Stimulated activated CD4-positive, alpha-beta T cell treated with anti-CD3 and anti-CD28 coated beads, Interleukin-15, amount 100 ng/mL, for 48 hours (primary cell): ENCODE measurements at places on chromosomes 1 and 21.

DNA sequence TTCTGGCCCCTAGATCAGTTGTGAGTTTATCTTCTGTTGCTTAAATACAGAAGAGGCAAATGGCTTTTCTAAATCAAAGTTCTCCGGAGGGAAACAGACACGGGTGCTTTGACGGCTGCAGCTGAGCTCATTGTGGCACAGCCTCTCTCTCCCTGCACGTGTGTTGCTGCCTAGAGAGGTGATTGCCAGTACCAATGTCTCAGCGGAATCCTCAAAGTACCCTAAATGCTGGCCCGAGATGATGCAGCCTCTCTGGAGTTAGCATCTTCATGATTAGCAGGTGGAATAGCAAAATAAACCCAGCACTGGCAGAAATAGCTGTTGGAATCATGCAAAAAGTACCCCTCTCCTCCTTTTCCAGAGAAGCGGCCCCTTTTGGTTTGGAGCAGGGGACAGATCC lies 192.2 kb downstream of the PRDM2 start:
- no peak for DNase-seq

GRCh38 chr1:3831689-3832088 lies 25.3 kb downstream of the CEP104 start:
- DNase-seq: no peak

DNA sequence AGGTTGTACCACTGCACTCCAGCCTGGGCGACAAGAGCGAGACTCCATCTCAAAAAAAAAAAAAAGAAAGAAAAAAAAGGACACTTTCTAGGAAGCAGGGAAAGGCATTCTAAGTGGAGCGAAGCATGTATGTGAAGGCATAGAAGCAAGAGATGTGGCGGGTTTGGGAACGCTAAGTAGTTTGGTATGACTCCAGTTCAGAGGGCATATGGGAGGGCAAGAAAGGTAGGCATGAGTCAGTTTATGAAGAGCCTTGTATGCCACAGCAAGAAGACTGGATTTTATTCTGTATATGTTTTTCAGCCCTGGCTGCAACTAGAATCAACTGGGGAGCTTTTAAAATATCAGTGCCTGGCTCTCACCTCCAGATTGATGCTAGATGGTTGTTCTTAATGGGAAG lies 4.4 kb upstream of the ELOVL1 start:
- no peak for DNase-seq

DNA sequence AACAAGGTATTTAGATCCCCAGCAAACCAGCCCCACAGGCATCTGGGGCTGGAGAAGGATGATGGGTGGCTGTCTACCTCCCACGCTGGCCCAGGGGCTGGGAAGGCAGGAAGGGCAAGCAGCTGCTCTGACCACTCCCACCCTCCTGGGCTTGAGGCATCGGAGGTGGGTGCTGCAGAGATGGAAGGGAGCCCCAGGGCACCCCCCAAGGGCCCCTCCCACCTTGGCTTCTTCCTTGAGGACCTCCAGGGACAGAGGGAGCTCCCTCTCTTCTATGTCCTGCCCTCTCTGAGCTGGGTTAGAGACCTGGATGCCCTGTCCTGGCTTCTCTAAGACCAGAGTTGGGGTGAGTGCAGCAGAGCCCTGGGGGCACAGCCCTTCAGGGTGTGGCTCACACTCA lies 3.1 kb downstream of the CD52 start:
- no peak for DNase-seq

- no peak for DNase-seq
Observed at GRCh38 chr21:15749082-15749860, 19.5 kb downstream of the USP25 start.

- DNase-seq: no peak
Observed at GRCh38 chr1:61638296-61638695, 86.6 kb downstream of the TM2D1 start.

DNA sequence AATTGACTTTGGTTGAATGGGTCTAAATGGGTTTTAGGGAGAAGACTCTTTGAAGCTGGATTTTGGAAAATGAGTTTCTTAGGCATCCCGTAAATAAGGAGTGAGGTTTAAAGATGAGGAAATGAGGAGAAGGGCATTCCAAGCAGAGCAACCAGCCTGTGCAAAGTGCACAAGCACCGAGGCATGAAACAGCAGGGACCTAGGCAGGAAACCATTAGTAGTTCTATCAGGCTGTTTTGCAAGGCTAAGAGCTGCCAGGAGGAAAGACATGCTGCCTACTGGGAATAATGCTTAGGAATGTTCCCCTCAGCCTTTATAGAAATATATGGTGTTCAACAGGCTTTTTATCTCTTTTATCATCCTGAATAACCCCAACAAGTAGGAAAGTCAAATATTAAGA lies 153.1 kb upstream of the FGGY start:
- DNase-seq: no peak

DNA sequence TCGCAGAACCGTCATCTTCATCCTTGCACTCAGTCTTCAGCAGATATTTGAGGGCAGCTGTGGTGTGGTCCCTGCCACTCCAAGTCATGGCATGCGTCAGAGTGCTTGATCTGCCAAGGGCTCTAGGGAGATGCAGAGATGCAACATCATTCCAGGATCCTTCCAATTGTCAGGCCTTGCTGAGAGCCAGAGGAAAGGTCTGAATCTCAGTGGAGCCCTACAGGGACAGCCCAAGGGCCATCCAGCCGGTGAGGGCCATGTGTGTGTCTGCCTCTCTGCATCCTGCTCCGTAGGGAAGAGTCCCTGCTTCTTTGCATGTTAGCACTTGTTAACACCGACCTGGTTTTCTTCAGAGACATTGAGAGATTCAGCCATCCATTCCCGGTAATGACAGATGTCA lies 17.6 kb downstream of the MAPKAPK2 start:
- DNase-seq: no peak

GRCh38 chr1:27973771-27974416 lies 14.1 kb downstream of the XKR8 start:
- DNase-seq: no peak

- no peak for DNase-seq
Observed at GRCh38 chr1:154453574-154454352, 48.3 kb upstream of the TDRD10 start.

DNA sequence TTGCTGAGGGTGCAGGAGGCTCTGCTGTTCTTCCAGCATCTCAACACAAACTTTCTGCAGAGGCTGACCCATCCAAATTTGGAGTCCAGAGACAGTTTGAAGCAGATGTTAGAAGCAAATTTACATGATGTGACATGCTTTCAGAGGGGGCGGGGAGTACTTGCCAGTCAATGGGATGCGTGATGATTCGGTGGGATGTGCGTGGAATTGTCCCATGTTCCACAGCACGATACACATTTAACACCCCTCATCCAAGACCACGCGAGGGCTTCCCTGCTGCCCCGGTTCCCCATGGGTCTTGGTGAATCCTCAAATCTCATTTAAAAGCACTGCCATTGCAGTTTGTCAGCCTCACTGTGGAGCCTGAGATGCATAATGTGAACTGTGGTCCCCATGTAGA lies 78.6 kb upstream of the TLR5 start:
- DNase-seq: no peak

DNA sequence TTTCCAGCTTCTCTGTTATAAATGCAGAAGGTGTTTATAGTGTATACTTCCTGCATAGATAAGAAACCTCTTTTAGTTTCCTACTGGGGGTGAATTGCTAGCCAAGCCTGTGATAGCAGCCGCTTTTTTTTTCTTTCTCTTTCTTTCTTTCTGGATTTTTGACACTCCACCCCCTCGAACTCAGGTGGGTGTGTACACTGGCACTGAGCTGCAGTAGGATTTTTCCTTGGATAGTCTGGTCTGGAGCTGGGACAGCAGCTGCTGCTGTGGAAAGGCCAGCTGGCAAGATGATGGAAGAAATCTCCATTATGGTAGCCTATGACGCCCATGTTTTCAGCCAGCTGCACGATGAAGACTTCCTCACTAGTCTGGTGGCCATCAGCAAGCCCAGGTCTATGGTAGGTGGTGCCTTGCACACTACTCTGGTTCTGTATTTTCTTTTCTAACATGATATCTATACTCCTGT lies 122.5 kb upstream of the CACYBP start:
- DNase-seq: no peak

DNA sequence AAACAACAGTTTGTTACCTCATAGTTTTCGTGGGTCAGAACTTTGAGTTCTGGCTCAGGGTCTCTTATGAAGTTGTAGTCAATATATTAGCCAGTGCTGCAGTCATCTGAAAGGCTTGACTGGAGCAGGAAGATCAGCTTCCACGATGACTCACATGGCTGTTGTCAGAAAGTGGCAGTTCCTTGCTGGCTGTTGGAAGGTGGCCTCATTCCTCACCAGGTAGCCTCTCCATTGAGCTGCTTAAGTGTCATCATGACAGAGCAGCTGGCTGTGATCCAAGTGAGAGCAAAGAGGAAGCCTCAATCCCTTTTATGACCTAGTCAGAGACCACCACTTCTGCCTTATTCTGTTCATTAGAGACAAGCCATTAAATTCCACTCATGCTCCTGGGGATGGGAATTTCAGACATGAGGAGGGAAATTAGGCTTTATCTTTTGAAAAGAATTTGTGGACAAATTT lies 5.6 kb downstream of the OSBPL9 start:
- DNase-seq: no peak

DNA sequence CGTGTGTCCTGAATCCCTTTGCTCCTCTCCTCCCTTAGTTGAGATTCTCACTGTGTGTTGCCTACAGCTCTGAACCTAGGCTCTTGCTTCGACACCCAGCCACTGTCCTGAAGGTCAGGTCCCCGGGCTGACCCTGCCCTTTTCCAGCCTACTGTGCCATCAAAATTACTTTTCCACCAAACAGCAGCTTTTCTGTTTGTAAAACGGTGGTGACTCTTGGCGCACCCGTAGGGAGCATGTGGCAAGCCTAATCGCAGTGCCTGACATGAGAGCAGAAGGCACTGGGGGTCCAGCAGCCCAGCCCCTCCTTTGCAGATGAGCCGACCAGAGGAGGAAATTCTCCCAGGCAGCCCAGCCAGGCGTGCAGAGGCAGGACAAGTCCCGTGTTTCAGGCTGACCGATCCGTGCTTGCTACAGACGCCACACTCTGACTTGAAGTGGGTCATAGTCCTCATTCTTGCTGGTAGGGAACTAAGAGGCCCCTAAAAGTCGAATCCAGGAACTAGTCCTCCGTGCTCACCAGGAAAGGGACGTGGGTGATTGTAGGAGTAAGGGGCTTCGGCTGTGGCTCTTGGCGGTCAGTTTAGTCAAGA lies 6.8 kb downstream of the GPR137B start:
- DNase-seq: no peak

DNA sequence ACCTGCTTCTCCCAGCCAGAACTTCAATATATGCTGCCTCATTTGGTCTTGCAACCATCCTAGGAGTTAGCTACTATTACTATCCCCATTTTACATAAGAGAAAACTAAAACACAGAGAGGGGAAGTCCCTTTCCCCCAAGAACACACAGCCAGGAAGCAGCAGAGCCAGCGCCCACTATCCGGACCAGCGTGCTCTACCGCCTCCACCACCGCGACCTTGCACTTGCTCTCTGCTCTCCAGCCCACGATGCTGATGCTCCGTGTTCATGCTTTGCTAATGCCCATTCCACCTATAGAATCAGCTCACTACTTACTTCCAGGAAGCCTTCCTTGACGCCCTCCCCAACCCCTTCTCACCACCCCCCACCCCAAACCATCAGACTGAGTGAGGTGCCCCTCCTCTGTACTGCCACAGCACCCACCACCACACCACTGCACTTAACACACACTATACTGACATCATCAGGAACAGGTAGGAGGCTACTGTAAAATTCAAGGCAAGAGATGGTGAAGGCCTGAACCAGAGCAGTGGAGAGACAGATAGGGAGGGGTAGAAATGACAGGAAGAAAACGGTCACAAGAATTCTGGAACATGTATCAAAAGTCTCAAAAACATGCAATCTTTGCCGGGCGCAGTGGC lies 9.4 kb downstream of the TMEM53 start:
- DNase-seq: no peak

GRCh38 chr1:205232945-205233397 lies 5.2 kb downstream of the TMCC2 start:
- no peak for DNase-seq

GRCh38 chr1:59520194-59520593 lies 223.3 kb downstream of the FGGY start:
- no peak for DNase-seq

DNA sequence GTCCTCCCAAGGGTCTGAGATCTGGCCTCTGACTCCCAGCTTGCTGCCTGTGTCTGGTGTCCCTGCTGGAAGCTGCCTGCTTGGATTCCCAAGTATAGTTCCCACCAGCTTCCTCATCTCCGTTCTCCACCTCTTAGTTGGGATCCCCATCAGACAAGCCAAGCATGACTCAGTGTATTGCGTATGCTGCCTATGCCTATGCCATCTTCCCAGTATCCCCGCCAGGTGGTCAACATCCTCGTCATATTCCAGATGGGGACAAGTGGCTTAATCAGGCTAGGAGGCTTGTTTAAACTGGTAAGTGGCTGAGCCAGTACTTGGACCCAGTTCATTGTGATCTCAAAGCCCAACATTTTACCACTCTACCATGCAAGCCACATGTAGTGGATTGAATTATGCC lies 204.4 kb downstream of the GRIK3 start:
- no peak for DNase-seq

- no peak for DNase-seq
Observed at GRCh38 chr1:114558544-114558943, 22.9 kb downstream of the BCAS2 start.

DNA sequence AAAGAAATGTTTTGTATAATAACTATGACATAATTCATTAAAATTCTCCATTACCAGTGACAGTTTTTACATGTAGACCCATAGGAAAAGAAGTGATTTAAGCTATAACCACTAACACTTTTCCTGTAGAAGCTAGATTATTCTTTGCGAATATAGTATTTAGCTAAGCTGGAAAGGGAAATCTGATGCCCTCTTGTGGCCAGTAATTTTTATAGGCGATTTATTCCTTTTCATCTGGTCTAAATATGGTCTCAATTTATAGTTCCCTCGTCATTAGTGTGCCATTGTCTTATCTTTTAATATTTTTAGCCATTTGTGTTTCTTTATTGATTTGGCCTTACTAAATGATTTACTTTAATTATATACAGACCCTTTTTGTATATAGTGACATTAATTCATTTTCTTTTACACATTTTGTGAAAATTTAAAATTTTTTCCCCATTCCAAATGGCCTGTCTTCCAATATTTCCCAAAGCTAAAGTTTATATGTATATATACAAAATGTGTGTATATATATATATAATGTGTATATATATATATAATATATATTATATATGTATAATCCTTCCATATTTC lies 26.7 kb downstream of the BTG3 start:
- DNase-seq: no peak

DNA sequence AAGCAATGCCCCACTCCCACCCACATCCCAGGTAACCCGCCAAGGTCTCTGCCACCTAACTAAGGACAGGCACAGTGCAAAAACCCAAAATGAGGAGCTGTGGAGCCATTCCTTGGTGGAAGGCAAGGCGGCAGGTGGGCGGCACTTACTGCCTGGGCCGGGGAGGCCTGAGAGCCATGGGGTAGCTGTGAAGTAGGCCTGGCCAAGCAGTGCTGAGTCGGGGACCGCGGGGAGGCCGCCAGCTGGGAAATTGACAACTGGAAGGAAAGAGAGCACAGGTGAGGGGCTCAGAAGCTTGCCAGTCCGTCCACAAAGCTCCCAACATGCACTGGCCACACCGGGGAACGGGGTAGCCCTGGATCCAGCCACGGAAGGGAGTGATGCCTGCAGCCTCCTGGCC lies 85.3 kb downstream of the NPHP4 start:
- no peak for DNase-seq

- DNase-seq: no peak
Observed at GRCh38 chr1:48726557-48727215, 50.0 kb downstream of the BEND5 start.
